ENCODE measurements at places on chromosomes 16 and 17.

DNA sequence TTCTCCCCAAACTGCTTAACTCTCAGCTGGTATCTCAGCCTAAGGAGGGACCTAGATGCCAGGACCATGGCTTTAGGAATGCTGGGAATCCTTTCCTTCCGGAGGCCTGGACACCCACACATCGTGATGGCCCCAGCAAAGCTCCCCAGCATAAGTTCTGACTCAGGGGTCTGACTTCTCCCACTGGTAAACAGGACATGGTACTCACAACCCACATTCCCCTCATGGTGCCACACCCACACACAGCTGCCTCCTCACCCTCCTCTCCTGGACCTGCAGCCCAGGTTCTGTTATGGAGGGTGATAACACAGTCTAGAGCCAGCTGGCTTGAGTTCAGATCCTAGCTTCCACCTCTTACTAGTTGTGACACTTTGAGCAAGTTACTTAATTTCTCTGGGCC, 719 bp upstream of the RNF227 start:
- no peaks in the 10 kb centered on the region for H3K36me3 ChIP-seq
- peak overlapping the region; percentile 90 for H3K4me3 ChIP-seq
- H3K27me3 ChIP-seq, result no peaks in the 10 kb centered on the region
- peak overlapping the region; percentile 84 for H3K27ac ChIP-seq
- peaks cover 28% of the 10 kb centered on the region for H3K4me1 ChIP-seq

DNA sequence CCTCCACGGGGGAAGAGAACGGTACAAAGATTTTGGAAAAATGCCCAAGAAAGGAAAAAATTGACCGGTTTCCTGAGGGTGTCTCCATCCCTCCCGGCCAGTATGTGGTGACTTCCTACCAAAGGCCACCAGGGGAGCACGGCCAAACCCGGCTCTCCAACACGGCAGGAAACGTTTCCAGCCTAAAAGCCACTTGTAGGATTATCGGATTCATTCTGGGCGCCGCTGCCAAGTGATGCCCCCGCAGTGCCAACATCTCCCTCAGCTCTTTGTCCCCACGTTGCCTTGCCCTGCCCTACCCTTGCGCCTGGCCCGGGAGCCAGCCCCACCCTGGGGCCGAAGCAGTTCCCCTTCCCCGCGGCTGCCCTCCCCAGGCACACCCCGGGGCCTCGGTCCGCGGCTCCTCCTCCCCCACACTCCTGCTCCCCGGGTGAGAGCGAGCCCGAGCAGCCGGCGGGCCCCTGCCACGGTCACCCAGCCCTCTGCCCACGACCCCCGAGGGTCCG, 688 bp downstream of the CRK start:
- DNase-seq, result peak; percentile 27
- peak overlapping the region; percentile 87 for H3K27ac ChIP-seq
- H3K4me1 ChIP-seq, result peaks cover 32% of the 10 kb centered on the region
- no peaks in the 10 kb centered on the region for H3K27me3 ChIP-seq

GRCh38 chr16:70399381-70399780, 39.5 kb downstream of the ST3GAL2 start:
- H3K4me1 ChIP-seq, result peaks cover 15% of the 10 kb centered on the region
- peaks cover 2% of the 10 kb centered on the region for H3K36me3 ChIP-seq
- DNase-seq, result no peak
- no peaks in the 10 kb centered on the region for H3K27me3 ChIP-seq

DNA sequence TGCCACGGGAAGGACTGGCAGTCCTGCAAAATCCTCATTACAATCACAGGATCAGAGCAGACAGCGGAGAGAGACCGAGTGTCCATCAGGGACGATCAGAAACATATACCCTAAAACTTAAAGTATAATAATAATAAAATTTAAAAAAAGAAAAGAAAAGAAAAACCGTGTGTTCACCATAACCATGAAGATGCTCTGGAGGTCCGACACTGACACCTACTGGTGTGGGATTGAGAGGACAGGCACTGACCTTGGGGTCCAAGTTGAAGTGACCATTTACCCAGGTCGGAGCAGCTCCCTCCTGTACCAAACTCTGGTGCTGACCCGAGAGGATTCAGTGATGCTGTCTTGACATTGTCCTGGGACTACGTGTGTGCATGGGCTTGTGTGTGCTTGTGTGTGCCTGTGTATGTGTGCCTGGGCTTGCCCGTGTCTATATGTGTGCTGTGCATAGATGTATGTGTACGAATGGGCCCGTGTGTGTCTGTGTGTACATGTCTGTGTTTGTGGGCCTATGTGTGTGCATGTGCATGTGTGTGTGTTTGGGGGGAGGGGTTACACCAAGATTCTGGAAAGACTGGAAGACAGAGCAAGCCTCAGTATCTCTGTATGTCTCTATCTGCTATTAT, 10.0 kb upstream of the CD300LD start:
- H3K27ac ChIP-seq, result no peak overlapping the region
- no peak for DNase-seq
- H3K4me1 ChIP-seq, result peaks cover 16% of the 10 kb centered on the region
- H3K27me3 ChIP-seq, result peaks cover 70% of the 10 kb centered on the region
- H3K36me3 ChIP-seq, result peaks cover 5% of the 10 kb centered on the region

DNA sequence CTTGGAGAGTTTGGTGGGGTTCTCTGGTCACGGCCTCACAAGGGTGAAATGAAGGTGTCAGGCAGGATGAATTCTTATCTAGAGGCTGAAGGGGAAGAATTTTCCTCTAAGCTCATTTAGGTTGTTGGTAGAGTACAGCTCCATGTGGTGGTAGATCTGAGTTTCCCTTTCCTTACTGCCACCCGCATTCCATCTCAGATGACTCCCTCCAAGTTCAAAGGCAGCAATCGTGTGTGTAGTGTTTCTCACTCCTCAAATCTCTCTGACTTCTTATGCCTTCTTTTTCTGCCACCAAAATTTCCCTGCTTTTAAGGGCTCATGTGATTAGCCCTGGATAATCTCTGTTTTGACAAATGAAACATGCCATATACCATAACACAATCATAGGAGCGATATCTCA, 135.5 kb upstream of the MYOCD start:
- no peak for DNase-seq
- H3K27ac ChIP-seq, result no peak overlapping the region
- peaks cover 6% of the 10 kb centered on the region for H3K27me3 ChIP-seq
- no peaks in the 10 kb centered on the region for H3K4me1 ChIP-seq
- no peaks in the 10 kb centered on the region for H3K36me3 ChIP-seq

GRCh38 chr16:75244225-75244809, 7.1 kb downstream of the BCAR1 start:
- H3K36me3 ChIP-seq, result no peaks in the 10 kb centered on the region
- peak overlapping the region; percentile 57 for H3K27ac ChIP-seq
- peaks cover 15% of the 10 kb centered on the region for H3K4me1 ChIP-seq
- DNase-seq, result no peak
- peaks cover 10% of the 10 kb centered on the region for H3K27me3 ChIP-seq

DNA sequence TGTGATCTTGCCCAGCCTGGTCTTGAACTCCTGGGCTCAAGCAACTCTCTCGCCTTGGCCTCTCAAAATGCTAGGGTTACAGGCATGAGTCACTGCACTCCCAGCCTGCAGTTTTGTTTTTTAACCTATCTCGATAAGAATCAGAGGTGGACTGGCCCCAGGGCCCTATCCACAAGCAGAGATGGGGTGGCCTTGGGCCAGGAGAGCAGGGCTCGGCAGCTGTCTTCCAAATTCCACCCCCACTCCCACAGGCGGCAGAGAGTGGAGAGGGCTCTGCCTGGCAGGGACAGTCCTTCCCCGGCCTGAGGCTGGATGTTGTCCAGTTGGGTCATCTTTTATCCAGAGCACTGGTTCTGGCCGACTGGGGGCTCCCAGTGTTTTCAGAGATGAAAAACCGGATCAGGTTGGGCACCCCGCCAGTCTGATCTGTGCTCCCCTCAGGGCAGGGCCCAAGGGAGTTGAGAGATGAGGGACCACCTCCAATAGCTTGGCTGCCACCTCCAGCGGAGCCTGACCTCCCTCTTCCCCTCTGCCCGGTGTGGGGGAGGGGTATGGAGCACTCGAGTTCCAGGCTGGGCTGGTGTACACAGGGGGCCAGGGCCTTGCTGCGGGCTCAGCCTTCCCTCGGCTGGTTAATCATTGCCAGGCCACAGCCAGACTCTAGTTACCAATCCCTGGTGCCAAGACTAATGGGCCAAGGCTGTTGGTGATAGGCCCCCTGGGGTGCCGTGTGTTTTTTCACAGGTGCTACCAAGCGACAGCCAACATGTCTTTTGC, 30.3 kb upstream of the MYO15B start:
- no peaks in the 10 kb centered on the region for H3K4me1 ChIP-seq
- H3K27ac ChIP-seq, result no peak overlapping the region
- H3K36me3 ChIP-seq, result no peaks in the 10 kb centered on the region
- no peaks in the 10 kb centered on the region for H3K27me3 ChIP-seq
- no peak overlapping the region for H3K4me3 ChIP-seq

- peaks cover 4% of the 10 kb centered on the region for H3K4me1 ChIP-seq
- H3K27ac ChIP-seq, result no peak overlapping the region
- peaks cover 11% of the 10 kb centered on the region for H3K27me3 ChIP-seq
Observed at GRCh38 chr16:71629278-71630016, 3.5 kb downstream of the MARVELD3 start.

DNA sequence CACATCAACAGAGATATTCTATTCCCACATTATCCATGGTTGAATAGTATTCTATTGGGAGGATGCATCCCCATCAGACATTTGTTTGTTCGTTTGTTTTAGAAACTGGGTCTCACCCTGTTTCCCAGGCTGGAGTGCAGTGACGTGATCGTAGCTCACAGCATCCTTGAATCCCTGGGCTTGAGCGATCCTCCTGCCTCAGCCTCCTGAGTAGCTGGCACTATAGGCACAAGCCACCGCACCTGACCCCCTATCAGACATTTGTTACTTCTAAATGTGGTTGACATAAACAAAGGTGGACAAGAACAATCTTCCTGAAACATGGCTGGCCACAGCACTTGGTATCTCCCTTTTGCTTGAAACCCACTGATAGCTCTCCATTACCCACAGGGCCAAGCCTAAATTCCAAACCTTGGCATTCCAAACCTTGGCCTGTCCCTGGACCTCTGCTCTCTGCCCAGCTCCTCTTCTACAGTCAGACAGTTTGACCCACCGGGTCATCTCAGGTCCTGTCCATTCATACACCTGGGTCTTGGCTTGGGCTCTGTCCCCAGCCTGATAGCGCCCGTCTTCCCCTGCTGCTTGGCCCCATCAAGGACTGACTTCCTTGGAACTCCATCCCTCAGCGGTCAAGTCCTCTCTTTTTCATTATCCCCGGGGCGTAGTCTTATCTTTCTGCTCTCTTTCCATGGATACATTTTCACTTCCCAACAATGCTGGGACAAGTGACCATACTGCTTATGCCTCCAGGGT, 1.5 kb upstream of the PRR29 start:
- peak overlapping the region; percentile 2 for H3K4me3 ChIP-seq
- peaks cover 68% of the 10 kb centered on the region for H3K4me1 ChIP-seq
- H3K27ac ChIP-seq, result peak overlapping the region; percentile 89
- no peak for DNase-seq

- H3K27me3 ChIP-seq, result no peaks in the 10 kb centered on the region
- H3K4me3 ChIP-seq, result no peak overlapping the region
- peaks cover 39% of the 10 kb centered on the region for H3K4me1 ChIP-seq
- H3K36me3 ChIP-seq, result no peaks in the 10 kb centered on the region
- no peak for DNase-seq
Observed at GRCh38 chr17:64003526-64004121, 5.5 kb downstream of the PRR29 start.

- H3K36me3 ChIP-seq, result no peaks in the 10 kb centered on the region
- DNase-seq, result no peak
- no peak overlapping the region for H3K27ac ChIP-seq
Observed at GRCh38 chr17:55584861-55585260, 73.6 kb upstream of the SMIM36 start.

- no peak overlapping the region for H3K27ac ChIP-seq
- no peak overlapping the region for H3K4me3 ChIP-seq
- H3K36me3 ChIP-seq, result no peaks in the 10 kb centered on the region
- DNase-seq, result no peak
- H3K4me1 ChIP-seq, result no peaks in the 10 kb centered on the region
Observed at GRCh38 chr16:1288813-1289476, 20.5 kb upstream of the UBE2I start.

GRCh38 chr16:27301236-27301861, 12.4 kb upstream of the IL4R start:
- no peak for DNase-seq
- H3K4me3 ChIP-seq, result no peak overlapping the region
- H3K4me1 ChIP-seq, result peaks cover 4% of the 10 kb centered on the region
- no peaks in the 10 kb centered on the region for H3K27me3 ChIP-seq
- no peak overlapping the region for H3K27ac ChIP-seq
- peaks cover 2% of the 10 kb centered on the region for H3K36me3 ChIP-seq

Measured in T-helper 17 cell (primary cell).